NCI-H1417 treated with DMSO at 0.1 percent for 48 hours (cell line): ENCODE measurements at places on chromosomes 3 and 15.

- DNase-seq, result no peak
Observed at GRCh38 chr15:62783303-62783957, 259.1 kb upstream of the TPM1 start.

DNA sequence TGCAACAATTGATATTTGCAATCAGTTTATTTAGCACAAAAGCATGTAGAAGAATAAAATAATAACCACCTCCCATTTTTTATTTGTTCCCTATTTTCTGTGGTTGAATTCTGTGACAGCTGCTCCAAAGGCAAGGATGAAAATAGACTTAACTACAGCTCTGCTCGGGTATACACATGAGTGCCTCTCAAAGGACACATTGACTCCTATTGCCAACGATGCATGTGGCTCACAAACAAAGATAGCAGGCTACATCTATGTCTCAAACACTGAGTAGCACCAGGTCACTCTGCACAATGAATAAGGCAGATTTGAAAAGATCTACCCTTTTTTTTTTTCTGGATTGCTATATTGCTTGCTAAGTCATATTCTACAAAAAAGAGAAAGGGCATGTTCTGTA, 612.9 kb downstream of the ROBO1 start:
- DNase-seq, result no peak

DNA sequence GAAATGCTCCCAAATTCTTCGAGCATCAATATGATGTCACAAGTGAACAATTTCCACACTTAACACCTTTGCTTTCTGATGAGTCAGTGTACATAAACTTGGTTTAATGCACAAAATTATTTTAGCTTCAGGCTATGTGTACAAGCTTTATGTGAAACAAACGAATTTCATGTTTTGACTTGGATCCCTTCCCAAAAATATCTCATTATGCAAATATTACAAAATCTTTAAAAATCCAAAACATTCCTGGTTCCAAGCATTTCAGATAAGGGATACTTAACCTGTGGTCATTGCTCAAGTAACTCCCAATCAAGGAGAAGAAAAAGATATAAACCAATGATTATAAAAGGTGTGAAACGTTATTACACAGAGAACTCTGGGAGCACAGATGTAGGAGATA, 25.2 kb downstream of the RAB5A start:
- DNase-seq, result no peak

GRCh38 chr3:152060701-152061100, 187.3 kb downstream of the SUCNR1 start:
- no peak for DNase-seq
